Fibroblast of the aortic adventitia (primary cell): ENCODE measurements at places on chromosomes 7 and 10.

DNA sequence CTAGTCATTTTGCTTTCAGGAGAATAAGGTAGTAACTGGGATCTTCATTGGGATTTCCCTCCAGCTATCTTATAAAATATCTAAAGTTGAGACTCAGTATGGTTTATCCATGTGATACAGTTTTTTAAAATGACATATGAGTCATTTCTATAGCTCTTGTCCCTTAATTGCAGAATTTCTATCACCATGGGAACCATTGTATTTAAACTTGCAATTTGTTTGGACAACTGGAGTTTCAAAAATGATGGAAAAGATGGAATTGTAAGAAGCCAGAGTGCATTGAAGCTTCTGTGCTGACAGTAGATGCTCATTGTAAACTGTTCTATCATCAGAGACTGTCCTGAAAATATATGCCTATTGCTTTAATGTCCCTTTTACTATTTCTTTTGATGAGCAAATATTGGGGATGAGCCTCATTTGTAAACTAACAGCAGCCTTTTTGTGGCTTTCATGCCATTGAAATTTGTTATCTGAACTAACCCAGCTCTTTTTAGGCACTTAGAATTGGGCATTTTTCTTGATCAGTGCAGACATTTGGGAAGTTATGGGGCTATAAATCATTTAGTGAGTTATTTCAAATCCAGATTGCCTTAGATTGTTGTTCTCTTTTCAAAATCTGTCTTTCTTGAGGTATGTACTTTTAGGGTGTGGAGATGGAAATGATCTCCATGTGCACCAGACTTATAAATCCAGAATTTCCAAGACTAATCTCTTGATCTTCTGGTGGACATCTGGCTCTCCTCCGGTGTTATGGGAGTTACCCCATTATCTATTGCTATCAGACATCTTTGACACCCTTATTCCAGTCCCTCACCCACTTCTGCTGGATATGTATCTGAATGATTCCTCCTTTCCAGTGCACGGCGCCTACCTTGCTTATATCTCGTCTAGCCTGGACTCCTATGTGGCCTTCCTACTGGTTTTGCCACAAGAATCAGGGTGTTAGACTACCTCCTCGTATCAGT, 159.0 kb downstream of the SND1 start:
- DNase-seq = no peak

GRCh38 chr7:146201945-146202344, 85.3 kb downstream of the CNTNAP2 start:
- no peak for DNase-seq

GRCh38 chr7:44060091-44060947, 5.0 kb downstream of the PGAM2 start:
- DNase-seq = no peak

GRCh38 chr10:61078542-61079275, 134.7 kb upstream of the RHOBTB1 start:
- DNase-seq = no peak

GRCh38 chr10:77837248-77837924, 89.2 kb downstream of the DLG5 start:
- DNase-seq = no peak
